ENCODE measurements at places on chromosomes 13 and 19.

GRCh38 chr13:23025864-23026608 lies 154.7 kb upstream of the SGCG start:
- DNase-seq, result no peak

DNA sequence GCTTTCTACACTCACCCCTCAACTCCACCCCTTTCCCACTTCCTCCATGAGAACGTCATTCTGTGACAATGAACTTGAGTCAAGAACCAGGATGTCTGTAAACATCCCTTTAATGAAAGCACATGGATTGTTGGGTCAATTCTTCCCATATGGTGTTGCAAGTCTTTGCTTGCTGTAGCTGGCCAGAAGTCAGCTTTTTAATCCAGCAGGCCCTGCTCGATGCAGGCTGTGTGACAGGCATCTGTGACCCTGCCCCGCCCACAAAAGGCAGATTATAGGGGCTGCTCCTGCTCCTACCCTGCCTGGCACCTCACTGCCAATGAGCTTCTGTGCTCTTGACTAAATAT lies 78.0 kb downstream of the STARD13 start:
- no peak for DNase-seq

- no peak for DNase-seq
Measured at GRCh38 chr13:27259831-27260230, 8.5 kb downstream of the RPL21 start.

DNA sequence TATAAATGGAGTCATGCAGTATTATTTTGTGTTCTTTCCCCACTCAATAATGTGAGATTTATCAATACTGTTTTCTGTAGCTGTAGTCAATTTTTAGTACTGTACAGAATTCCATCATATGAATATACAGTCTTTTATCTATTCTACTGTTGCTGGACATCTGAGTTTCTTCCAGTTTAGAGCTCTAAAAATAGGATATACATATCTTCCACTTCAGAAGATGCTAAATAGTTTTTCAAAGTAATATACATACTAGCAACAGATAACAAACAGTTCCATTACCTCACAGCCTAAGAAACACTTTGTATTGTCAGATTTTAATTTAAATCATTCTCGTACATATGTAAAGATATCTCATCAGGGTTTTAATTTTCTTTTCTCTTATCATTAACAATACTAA lies 149.6 kb downstream of the UGGT2 start:
- DNase-seq, result no peak

Measured in occipital lobe (tissue), 3 donors.